Mucosa of descending colon (tissue), 3 donors: ENCODE measurements at places on chromosomes 2 and 18. TPM values are rescaled to one million over a fixed set of nuclear protein-coding genes. Genes with fewer than 3 reads are reported as not detected.

IL1B gene
- total RNA-seq, result 6.4 TPM

DNAJC5G gene
- not detected for total RNA-seq

MGAT5 gene
- total RNA-seq, result 69.7 TPM

DNA sequence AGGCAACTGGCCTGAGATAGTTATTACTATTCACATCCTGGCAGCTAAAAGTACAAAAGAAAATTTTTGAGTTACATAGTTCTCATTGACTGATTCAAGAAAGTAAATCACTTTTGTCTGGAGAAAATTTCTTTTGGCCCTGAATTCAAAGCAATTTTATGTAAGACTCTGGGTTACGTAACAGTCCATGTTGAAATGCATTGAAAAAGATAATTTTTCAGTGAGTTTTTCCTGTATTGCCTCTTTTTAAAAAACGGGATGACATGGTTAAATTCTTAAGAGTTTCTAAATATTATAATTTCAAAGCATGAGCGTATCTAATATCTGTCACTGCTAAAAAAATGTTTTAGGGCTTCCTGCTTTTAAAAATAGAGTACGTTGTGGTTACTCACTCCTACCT, 72.7 kb downstream of the ANKRD12 start:
- no peak for DNase-seq

GRCh38 chr2:55880416-55881143, 43.0 kb downstream of the EFEMP1 start:
- no peak for DNase-seq

GRCh38 chr18:22020867-22021370, 148.5 kb upstream of the GATA6 start:
- DNase-seq, result no peak
